PC-9 (cell line): ENCODE measurements at places on chromosomes 12 and 14.
A peak's percentile ranks its signal among the peaks of the same experiment; 100 is the strongest.

DNA sequence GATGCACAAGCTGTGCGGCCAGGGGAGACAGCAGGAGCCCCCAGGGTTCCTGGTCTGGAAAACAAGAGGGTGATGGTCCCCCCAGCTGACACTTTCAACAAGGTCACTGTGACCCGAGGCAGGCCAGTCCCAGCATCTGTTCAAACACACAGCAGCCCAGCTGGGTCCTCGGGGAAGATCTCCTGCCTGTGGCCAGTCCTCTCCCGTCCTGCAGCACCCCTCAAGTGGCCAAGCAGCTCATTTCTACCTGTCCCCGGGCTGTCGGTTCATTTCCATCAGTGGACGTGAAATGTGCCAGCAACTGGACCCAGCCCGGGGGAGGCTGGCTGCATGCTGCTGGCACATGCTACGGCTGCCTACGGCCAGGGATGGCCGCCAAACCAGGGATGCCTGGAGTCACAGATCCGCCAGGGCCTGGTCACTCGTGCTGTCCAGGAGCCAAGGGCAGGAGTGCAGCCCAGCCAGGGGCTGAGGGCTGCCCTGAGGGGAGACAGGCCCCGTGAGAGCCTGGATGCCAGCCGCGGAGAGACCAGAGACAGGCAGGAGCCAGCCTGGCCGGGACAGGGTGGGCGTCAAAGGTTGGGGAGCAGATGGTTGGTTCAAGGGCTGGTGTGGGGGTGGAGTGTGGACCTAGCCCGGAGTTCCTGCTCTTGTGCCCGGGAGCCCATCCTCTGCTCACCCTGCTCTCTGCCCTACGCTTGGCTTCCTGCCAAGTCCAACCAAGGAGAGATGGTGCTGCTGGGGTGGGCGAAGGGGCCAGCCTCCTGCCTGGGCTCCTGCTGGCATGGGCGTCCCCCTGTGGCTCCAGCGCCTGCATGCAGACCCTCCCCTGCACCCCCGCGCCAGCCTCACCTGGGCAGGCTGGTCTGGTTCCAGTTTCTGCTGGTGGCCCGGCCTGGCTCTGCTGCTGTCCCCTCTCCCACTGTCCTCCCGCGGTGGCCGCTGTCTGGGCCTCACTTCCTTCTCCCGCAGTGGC lies 143.8 kb downstream of the ADGRD1 start:
- peak; percentile 8 for DNase-seq

- DNase-seq: no peak
These were observed 124.5 kb upstream of the LRIG3 start for GRCh38 chr12:59044791-59045190.

DNA sequence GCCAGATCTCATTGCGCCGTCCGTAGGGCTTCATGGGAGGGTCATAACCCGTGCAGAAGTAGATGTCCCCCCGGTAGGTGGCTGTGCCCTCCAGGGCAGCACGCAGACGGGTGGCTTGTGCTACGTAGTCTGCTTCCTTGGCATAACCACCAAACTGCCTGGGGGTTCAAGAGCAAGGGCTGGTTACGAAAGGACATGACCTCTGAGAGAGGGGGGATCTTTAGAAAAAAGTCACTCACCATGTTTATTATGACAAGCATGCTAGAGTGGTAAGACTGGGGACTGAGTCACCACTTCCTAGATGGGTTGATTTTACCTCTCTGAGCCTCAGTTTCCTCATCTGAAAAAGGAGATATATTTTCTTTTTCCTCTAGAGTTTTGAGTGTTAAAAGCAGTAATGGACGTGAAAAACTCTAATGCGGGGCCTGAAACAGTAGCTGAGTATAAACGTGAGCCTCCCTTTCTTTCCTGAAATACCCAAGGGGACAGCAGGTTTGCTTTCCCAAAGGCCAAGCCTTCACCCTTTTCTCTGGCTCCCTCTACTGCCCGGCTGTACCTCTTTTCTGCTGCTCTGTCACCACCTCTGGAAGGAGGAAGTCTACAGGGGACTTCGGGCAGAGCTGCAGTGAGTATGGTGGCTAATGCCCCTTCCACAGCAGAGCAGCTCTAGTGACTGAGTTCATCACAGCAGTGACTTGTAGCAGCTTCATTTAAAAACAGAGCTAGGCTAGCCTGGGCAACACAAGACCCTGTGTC lies 23.5 kb upstream of the GPRC5D start:
- no peak for DNase-seq

GRCh38 chr12:113065126-113066007 lies 8.8 kb downstream of the DTX1 start:
- DNase-seq: peak; percentile 11
